ENCODE measurements at places on chromosomes 11 and 22. TPM values are rescaled to one million over a fixed set of nuclear protein-coding genes. Genes with fewer than 3 reads are reported as not detected.

- DNase-seq = peak; percentile 68
Measured at GRCh38 chr11:17208257-17208999, 642 bp upstream of the PIK3C2A start.

- no peak for DNase-seq
Measured at GRCh38 chr22:50313600-50313999, 6.2 kb upstream of the PLXNB2 start.

The MS4A6A gene
- 41.7 TPM for total RNA-seq

GRCh38 chr22:26540119-26540518 lies 27.8 kb upstream of the TFIP11 start:
- no peak for DNase-seq

- no peak for DNase-seq
Measured at GRCh38 chr11:3205261-3206155, 13.1 kb downstream of the MRGPRG start.

- no peak for DNase-seq
Measured at GRCh38 chr11:22890227-22890626, 30.0 kb upstream of the CCDC179 start.

- DNase-seq = no peak
Measured at GRCh38 chr11:45485070-45485707, 180.2 kb downstream of the CHST1 start.

GRCh38 chr11:33488971-33489370 lies 211.7 kb downstream of the C11orf91 start:
- DNase-seq = no peak

The CCDC88B gene
- 3.6 TPM for total RNA-seq

GRCh38 chr11:130623670-130624668 lies 175.5 kb downstream of the ADAMTS15 start:
- DNase-seq = no peak

GRCh38 chr11:69125861-69126260 lies 29.9 kb upstream of the SMIM38 start:
- no peak for DNase-seq
